ENCODE measurements at places on chromosomes 4 and X.

GRCh38 chr4:4521731-4522130, 20.1 kb downstream of the STX18 start:
- DNase-seq, result no peak

DNA sequence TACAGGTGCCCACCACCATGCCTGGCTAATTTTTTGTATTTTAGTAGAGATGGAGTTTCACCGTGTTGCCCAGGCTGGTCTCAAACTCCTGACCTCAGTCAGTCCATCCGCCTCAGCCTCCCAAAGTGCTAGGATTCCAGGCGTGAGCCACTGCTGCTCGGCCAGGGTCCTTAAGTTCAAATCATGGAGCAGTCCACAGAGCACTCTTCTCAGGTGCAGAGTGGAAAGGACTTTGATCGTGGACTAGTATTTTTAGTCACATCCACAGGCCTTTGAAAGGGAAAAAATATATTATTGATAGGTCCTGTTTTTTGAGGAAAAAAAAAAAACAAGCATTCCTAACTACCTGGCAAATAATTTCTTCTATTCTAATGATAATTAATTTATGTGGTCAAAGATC, 31.2 kb downstream of the GAB1 start:
- DNase-seq, result no peak

GRCh38 chrX:128616933-128617332, 564.7 kb upstream of the ACTRT1 start:
- DNase-seq, result no peak

DNA sequence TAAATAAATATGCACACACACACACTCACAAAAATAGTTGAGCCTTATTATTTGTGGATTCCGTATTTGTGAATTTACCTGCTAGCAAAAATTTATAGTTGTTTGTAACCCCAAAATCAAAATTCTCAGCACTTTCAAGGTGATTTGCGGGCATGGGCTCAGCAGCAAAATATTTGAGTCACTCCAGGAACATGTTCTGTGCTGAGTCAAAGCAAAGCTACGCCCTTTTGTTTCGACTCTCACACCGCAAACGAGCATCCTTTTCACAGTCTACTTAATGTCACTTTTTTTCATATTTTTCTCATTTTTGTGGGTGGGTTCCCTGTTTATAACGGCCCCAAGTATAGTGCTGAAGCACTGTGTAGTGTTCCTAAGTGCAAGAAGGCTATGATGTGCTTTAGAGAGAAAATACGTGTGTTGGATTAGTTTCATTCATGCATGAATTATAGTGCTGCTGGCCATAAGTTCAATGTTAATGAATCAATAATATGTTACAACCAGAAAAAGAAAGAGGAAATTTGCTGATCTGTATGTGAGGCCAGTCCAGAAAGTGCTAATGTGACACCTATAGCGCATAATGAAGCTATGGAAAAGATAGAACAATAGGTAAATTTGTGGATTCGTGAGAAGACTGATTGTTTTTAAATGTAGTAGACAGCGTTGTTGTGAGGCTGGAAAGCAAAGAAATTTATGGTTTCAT, 723.2 kb upstream of the AGA start:
- DNase-seq, result no peak

- no peak for DNase-seq
These were observed 108.9 kb upstream of the TEX13D start for GRCh38 chrX:124223524-124223923.

- no peak for DNase-seq
These were observed 48.9 kb downstream of the PCDH7 start for GRCh38 chr4:30769093-30769492.

DNA sequence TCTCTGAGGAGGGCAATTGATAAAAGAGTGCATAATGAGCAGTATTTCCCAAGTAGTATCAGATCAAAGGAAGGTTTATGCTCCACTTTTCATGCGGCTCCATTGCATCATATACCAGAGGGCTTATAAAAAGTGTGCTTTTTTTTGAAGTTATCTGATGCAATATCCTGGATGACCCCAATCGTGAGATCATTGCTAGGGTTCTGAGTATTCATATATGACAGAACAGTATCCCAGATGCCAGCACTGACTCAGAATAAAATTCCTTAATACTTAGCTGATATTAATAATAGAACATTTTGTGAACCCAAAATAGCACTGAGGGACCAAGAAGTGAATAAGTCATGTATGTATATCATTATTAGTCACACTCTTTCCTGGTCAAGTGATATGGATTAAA, 945.5 kb upstream of the AGA start:
- DNase-seq, result no peak

DNA sequence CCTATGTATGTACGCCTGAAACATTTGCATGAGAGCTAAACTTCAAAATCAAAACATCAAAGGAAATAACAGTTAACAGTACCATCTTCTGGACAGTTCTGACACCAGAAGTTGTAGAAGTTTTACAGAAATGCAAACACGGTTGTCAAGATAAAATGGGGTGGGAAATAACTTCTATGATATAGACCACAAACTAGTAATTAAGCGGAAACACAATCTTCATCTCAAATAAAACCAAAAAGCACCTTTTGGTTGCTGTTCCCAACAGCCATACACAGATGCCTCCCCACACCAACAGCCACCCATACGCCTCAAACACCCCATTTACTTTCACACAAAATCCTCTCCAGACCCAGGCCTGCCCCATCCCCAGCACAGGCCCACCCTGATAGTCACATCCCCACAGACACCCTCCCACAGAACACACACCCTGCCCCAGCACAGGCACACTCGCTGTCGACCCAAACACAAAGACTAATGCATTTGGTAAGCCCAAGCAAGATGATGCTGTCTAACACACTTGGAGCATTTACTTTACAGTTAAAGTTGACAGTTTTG, 64.3 kb downstream of the TAPT1 start:
- DNase-seq, result no peak

GRCh38 chrX:46686003-46686645, 72.8 kb downstream of the SLC9A7 start:
- DNase-seq, result no peak

GRCh38 chr4:145613566-145614232, 5.5 kb upstream of the MMAA start:
- DNase-seq, result no peak

DNA sequence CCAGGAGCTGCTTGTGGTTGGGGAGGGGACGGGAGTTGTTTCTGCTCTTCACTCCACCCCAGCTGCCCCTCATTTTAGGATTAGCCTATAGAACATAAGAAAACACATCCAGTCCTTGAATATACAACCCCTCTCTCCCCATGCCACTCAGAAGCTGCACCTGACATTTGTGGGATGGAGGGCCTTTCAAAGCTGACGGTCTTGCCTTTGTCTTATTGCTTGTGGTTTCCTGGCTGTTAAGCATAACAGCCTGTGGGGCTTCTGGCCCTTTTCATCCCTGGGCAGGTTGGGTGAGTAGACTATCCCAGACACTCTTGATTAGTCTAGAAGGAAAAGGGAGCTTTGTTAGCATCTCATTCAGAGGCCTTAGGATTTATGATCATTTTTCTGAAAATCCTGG, 407.6 kb upstream of the BOD1L1 start:
- DNase-seq, result no peak

GRCh38 chr4:867526-868250, 41.8 kb upstream of the CPLX1 start:
- DNase-seq, result no peak

- no peak for DNase-seq
These were observed 114.0 kb upstream of the SH3RF1 start for GRCh38 chr4:169384779-169385178.

Measured in NCI-H774 (cell line).